Hematopoietic multipotent progenitor cell (in vitro differentiated cells): ENCODE measurements at places on chromosomes 6 and 20.

DNA sequence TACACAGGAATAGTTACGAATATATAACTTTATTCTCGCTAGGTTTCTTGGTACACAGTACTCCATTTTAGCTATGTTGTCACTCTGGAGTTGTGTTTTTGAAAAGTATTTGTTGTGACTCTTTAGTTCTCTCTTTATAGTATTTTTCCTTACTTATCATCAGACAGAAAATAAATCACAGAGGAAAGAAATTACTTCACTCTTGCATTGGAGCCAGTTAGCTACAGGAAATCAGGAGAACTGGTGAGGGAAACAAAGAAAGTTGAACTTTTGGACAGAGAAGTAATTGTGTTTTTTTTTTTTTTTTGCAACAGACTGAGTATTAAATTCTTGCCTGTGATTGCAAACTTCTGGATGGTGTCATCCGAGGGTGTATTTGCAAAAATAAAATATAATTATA is 33.9 kb downstream of the DSE start:
- no peak for DNase-seq

DNA sequence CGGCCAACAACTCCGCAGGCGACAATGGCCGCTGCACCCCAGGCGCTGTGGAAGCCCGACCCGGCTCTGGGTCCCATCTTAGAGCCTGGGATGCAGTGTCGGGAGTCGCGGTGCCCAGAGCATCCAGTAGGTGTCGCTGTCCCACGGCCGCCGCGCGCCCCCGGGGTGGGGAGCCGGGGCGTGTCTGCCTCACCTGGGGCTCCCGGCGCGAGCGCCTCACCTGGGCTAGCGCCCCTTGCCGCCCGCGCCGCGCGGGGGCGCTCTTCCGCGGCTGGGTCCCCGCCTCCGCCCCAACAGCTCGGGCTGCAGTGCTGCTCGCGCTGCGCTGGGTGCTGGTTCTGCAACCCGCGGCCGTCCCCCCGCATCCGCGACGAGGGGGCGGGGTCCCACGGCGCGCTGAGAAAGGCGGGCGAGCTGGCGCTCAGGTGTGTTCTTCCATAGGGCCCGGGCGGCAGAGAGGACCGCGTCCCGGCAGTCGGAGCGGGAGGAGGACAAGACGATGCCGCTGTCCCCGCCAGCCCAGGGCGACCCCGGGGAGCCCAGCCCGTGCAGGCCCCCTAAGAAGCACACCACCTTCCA is at the start of gene CRYBG1:
Gene CRYBG1, plus strand, starts transcription at position 308 of the 579 bp plus-strand sequence. Its CDS starts 192 bp downstream, at position 500.
- peak; percentile 45 for DNase-seq

GRCh38 chr20:61333484-61334108 is 81.5 kb downstream of the CDH4 start:
- no peak for DNase-seq

GRCh38 chr20:62815066-62815991 is 1.5 kb upstream of the COL9A3 start:
- no peak for DNase-seq

- DNase-seq = peak; percentile 40
Measured at GRCh38 chr20:59723108-59723500, 118.8 kb downstream of the PHACTR3 start.

DNA sequence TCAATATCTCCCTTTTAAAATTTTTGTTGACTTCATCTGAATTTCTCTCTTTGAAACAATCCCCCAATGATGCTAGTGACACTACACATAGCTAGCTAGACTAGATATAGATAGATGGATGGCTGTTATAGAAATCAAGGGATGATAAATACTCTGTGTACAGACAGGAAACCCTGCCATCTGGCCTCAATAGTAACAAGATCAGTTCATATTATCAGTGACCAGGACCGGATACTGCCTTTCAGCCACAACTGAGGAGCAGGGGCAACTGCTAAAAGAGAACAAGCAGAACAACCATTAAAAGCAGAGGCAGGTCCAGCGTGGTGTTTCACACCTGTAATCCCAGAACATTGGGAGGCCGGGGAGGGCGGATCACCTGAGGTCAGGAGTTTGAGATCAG is 118.3 kb upstream of the FAM184A start:
- peak; percentile 5 for DNase-seq

GRCh38 chr20:63498960-63499337 is at the start of gene EEF1A2:
Gene EEF1A2, minus strand, starts transcription at chr20:63499083. Its CDS starts 1,320 bp downstream, at chr20:63497763.
- DNase-seq = peak; percentile 40

DNA sequence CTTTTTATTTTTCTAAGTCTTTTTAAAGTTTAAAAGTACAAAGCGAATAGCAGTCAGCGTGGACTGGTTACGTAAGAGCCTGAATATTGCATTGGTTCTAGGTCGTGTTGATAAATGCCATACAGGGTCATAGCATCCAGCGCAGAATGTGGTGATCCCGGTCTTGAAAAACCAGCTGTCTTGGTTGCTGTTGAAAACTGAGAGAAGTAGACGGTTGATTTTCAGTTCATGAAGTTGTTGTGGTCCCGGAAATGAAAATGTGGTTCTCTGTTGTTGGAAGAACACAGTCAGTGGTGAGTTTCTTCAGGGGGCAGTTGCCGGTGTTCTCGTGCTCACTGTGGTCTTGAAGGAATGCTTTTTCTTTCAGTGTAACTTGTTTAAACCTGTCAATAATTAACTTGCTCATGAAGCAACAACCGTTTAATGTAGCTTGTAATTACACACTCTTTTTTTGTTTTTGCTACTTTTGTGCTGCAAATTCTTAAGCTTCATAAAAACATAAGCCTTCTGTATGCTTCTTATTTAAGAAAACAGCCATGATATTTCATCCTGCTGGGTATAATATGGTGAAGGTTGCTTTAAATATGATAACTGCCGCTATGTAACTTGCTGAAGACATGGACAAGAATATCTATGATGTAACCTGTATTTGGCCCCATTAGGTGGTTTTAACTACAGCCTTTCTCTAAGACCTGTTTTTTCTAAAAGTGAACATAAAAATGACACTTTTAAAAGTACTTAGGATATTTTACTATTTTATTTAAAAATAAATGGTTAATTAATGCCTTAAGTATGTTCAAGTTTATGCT is 64.8 kb upstream of the KIF25 start:
- no peak for DNase-seq

DNA sequence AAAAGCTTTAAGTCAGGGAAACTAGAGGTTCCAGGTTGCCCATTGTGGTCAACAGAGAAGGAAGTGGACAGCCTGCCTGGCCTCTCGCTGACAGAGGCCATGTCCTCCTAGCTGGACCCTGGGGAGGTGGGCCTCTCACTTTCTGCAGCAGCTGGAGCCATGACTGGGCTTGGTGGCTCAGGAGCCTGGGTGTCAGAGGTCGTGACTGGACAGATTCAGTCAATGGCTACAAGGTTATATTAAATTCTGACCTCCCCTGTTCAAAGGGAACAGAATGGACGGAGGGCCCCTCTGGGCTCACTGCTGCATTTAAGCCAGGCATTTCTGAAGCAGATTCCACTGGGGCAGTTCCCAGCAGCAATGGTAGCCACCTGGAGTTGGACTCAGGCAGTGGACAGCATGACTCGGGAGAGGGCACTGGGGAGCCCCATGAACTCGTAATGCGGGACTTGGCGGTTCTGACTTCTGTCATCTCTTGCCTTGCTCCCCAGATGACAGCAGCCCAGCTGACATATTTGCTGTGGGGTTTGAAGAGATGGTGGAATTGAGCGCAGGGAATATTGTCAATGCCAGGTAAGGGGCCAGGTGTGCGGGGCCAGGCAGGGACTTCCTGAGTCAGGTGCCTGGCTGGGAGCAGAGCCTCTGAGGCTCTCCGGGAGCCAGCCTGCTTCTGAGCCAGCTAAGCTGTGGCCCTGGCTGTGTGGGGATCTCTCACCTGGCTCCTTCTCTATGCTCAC is 86.7 kb downstream of the SYNJ2 start:
- DNase-seq = no peak

DNA sequence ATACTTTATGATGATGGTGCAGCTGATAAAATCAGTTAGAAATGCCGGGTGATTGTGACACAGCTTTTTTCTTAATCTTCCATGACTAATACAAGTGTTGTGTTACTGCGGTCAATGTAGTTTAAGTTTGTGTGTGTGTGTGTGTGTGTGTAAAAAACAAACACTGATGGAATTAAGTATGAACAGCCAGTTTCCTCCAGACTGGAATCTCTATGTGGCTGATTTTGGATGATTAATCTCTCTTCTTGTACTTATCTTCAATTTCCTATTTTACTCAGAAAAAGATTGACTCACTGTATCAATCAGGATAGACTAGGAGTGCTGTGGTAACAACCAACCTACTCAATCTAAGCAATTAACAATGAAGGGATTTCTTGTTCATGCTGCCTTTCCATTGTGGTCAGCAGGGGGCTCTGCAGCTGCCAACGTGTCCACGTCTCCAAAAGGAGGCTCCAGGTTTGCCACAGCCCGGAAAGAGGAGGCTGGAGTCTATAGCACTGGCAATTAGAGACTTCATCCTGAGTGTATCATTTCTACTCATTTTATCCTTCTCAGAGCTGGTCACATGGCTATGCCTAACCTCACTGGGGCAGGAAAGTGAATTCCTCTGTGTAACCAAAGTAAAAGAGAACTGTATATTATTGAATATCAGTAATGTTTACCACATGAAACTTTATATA is 107.7 kb downstream of the CD109 start:
- no peak for DNase-seq

- no peak for DNase-seq
Measured at GRCh38 chr20:764255-764654, 4.0 kb downstream of the SLC52A3 start.

DNA sequence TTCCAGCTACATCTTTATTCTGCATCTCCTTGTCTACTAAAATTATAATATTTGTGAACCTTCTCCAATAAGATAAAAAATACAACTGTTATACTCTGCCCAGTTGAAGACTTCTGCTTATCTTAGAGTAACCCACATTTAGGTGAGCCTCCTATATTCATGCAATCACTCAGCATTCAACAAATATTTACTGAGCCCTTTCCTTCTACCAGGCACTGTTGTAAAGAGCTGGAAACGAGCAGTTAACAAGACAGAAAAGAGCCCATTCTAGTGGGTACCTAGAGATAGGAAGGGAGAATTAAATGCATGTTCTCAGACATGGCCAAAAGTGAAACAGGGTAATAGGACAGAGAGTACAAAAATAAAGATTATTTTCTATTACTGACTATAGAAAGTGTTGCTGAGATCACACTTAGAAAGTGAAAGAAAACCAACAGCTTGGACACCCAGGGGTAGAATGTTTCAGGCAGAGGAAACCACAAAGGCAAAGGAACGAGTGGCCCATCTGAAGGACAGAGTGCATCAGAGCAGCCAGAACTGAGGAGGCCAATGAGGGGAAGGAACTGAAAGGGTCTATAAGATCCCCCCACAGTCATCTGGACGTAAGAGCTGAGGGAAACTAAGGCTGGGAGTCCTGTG is 50.8 kb upstream of the SMLR1 start:
- no peak for DNase-seq

DNA sequence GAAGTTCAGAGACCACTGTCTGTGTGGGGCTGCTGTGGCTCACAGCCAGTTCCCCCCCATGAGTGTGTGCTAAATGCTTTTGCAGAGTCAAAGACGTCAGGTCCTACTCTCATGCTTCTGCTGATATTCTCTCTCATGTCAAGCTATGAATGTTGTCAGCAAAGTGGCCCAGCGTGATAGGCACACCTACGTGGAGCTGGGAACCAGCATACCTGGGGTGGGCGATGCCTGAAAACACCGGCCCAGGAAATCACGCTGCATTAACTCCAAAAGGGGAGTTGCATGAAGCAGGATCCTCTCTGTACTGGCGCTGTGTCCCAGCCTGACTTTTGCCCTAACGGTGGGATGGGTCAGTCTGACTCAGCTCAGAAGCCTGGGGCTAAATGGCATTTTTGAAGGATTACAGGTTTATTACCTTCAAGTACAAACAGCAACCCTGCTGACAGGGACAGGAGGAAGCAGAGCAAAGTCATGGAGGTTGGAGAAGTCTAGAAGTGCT is 9.0 kb upstream of the MRPS10 start:
- DNase-seq = no peak

- DNase-seq = no peak
Measured at GRCh38 chr20:32559753-32560380, 25.3 kb downstream of the NOL4L start.

GRCh38 chr6:92667843-92668242 is 751.5 kb downstream of the EPHA7 start:
- no peak for DNase-seq

DNA sequence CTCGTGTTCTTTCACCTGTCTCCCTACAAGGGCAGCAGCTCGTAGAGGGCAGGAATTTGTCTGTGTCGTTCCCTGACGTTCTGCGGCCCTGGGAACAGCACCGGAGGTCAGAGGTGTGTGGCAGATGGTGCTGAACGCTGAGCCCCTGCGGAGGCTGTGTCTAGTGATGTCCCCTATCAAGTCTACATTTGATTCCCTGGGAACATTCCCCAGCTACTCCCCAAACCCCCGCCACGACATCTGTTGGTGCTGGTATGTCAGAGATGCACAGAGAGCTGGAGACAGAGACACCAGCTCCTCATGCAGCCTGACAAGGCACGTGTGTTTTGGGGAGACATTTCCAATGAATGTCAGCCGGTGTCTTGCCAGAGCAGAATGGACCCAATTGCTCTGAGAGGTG is 7.7 kb downstream of the PMEPA1 start:
- no peak for DNase-seq

GRCh38 chr20:38460040-38460623 is 12.5 kb upstream of the RALGAPB start:
- no peak for DNase-seq

DNA sequence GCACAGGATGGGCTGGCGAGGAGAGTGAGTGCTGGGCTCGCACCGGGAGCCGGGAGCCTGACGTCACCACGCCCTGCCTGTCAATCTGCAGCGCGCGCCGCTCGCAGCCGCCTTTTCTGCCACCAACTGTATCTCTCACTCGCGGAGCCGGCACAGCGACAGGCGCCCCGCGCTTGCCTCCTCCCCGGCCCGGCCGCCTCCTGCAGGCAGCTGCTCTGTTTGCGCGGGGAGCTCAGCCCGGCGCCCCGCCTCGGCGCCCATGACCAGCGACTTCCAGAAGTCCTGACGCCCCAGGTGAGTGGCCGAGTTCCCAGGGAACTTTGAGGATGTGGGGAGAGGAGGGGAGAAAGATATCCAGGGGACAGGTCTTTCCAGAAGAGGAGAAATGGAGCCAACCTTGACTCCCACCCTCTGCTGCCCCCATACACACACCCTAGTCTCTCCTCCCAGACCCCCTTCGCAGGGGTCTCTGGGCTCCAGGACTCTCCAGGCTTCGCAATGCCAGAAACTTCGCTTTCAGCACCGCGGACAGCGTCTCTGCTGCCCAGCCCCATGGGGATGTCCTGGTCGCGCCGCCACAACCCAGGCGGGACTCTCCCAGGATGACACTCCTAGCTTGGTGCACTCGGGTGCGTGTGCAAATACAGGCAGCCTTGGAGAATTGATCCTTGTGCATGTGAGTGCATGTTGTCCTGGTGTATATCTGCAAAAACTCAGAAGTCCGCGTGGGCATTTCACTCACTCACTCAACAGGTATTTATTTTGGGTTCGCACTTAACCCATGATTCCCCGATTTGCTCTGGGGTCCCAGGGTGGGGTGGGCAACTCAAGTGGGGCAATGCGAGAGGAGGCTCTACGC is at the start of gene GPR6:
Gene GPR6, plus strand, starts transcription at position 138 of the 859 bp plus-strand sequence. CDS start 802 bp downstream, outside the sequence.
- peak; percentile 70 for DNase-seq

DNA sequence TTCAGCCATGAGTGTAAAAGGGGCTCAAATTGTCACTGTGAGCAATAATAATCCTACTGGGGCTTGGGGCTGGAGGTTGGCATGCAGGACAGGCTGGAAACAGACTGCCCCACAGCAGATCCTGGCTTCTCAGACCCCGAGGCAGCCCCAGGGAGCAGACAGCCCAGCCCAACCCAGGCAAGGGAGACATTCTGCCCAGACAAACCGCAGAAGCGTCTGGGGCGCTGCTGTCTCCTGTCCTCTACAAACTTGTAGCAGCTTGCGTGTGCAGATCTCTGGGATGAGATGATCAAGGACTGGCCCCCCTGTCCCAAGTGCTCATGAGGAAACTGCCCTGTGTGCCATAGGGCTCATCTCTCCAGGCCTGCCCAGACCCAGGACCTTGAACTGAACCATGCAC is 84.6 kb downstream of the MAFB start:
- no peak for DNase-seq
